ENCODE measurements at places on chromosomes 7 and 10.

DNA sequence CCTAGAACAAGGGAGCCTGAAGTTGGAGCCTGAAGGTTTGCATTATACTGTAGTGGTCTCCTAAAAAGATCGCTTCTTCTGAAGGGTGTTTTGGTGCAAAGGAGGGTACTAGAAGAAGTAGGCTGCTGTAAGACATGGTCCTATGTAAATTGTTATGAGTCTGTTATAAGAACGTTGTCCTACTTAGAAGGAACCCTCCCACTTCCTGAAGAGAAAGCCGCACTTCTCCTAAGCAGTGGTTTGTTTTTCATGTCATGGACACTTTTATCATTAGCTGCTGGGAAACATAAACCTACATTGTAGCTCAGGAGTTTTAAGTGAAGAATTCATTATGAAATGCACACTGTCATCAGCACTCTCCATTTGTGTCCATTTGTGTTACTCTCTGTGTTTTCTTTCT, 129.1 kb upstream of the ITGB1 start:
- no peak for DNase-seq

GRCh38 chr10:34298346-34298818, 516.7 kb downstream of the PARD3 start:
- no peak for DNase-seq

- DNase-seq: no peak
These were observed 534.1 kb downstream of the SDK1 start for GRCh38 chr7:3835109-3835508.

DNA sequence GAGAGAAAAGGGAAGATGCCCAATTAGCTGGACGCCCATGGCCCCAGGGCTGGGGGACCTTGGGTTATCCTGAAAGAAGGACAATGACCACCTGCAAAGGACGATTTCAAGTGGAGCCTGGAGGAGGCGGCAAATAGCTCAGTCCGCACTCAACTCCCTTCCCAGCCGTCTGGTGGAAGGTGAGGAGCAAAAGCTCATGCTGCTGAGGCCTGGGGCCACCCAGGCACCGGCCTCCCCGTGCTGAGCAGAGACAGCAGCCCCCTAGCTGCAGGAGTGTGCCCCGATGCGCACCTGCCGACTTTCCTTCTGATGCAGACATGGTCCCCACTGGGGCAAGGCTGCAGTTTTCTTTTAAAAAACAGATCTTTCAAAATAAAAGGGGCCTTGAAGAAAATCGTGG, 7.9 kb downstream of the FAM20C start:
- DNase-seq: no peak

GRCh38 chr7:157044147-157044687, 33.8 kb upstream of the MNX1 start:
- DNase-seq: no peak

DNA sequence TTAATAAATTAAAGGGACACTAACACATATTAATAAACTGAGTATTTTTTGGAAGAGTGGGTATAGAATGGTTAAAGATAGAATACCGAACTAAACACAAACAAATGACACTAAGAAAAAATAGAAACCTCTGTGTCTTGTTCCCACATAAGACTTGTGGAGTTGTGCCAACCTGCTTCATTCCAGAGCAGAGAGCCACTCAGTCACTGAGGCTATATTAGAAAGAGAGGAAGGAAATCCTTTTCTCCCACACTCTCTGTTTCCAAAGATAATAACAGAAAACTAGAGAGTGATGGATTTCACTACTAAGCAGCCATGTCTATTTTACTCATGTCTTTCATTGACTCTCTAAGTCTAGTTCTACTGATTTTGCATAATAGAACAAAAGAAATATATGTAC, 26.0 kb downstream of the CTNNA3 start:
- DNase-seq: no peak

GRCh38 chr10:35442592-35442991, 106.3 kb downstream of the CCNY start:
- DNase-seq: no peak

DNA sequence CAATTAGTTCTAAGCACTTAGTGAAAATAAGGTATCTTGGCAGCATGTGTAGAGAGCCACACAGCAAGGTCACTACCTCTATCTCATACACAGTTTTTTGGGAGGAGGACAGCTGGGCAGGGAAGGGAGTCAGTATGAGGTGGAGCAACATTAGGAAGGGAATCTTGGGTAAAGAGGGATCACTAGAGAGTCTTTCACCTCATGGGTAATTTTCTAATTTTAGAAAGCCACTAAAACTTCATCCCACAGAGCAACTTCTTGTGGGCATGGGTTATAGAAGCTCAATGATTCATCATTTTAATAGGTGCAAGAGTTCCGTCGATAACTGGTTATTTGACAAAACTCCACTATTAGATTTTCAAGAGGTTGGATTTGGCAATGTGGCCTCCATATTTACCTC, 2.5 kb downstream of the NRAP start:
- DNase-seq: no peak

DNA sequence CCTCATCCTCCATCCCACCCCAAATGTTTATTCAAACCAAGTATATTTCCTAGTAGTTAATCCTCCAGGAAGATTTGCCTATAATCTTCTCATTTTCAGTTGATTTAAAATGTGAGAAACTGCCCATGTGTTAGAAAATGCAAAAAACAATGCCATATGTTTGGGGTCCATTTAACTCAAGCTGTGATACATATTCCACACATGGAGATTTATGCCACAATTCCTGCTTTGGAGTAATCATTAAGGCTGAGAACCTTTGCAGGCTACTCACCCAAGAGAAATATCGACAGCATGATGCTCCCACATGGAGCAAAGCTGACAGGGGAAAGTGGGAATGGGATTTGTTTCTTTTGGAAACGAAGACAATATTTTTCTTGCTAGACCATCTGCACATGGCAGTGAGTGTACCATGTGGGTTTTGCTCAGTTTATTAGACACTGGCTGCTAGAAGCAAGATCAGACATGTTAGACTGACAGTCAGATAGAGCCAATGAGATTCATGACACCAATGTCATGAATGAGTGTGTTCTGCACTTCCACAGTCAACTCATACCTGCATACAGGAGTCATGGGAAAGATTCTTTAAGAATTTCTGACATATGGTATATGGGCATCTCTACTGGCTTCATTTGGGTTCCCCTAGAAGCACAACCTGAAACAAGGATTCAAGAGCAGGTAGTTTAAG, 3.4 kb upstream of the GRM8 start:
- DNase-seq: no peak

GRCh38 chr7:16801111-16801542, 3.7 kb downstream of the AGR2 start:
- peak; percentile 31 for DNase-seq

DNA sequence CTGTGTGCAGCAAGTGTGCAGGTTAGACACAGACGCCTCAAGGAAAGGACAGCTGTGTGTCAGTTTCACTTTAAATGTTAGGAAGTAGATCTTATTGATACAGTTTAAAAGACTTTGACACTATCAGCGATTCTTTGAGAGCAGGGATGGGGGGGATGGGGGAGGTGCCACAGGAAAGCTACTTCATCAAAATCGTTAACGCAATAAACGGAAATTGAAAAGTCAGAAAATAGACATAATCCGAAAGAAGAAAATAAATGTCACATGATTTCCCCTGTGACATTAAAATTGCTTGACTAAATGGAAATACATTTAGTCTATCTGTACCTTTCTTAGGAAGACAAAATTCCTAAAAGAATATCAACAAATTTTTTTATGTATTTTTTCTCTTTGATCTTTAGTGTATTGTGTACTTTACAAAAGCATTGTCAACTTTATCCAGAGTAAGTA, 476 bp upstream of the ZNF33B start:
- DNase-seq: no peak

- no peak for DNase-seq
These were observed 42.8 kb upstream of the DNAAF5 start for GRCh38 chr7:683526-684205.

GRCh38 chr7:30764030-30764975, 6.9 kb upstream of the MINDY4 start:
- no peak for DNase-seq

DNA sequence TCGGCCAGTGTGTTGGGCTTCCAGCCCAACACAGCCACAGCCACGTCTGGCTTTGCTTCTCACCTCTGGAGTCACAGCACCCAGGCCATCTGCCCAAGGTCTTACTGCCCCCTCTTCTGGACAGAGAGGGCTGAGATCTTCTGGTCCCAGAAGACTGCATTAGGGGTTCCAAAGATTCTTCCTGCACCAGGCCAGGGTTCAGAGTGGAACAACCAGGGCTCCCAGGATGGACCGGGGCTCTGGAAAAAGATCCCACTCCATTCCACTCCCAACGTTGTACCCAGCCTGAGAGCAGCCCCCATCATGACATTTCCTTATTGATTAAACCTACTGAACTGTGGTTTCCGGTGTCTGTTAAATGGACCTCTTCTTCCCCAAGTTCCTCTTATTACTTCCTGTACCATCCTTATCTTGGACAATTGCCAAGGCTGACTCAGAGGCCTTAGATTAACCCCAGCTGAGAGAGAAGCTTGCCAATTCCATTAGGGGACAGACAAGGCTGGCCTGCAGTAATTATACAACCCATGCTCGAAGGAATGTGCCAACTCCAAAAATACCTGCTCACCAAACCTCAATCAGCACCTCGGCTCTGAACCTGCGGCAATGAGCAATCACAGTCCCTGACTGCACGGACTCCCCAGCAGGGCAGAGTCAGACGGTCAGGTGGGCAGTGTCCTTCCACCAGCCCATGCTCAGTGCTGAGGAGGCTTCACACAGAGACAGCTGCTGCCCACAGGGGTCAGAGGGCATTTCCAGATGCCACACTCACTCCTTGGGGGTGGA, 47.9 kb upstream of the NPFFR1 start:
- DNase-seq: peak; percentile 51

DNA sequence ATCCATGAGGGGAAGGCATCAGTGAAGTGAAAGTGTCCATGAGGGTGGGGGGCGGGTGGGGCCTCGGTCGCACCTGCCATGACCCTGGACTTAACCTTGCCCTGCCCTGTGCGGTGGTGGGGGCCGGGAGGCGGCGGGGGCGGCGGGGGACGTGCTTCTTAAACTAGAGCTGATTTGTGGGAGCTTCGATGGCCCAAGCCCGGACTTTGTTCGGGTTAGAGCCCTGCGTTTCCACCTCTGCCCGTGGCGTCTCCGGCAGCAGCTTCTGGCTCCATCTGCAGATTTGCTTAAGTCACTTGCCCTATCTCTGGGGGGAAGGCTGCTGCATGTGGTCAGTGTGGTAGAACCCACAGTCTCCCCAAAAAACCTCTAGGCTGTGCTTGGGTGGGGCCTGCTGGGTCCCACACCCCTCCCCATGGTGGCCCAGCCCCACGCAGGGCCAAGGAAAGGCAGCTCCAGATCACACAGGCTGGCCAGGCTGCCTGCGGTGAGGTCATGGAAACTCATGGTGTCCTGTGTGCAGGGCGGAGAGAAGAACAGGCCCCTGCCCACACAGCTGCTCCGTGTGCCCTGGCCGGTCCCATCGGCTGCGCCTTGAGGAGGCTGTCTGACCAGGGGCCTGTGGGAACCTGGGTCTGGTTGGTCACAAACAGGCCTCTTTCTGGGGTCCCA, 93.2 kb downstream of the INPP5A start:
- DNase-seq: no peak

- DNase-seq: no peak
These were observed 271.8 kb upstream of the NRG3 start for GRCh38 chr10:81603106-81603620.

DNA sequence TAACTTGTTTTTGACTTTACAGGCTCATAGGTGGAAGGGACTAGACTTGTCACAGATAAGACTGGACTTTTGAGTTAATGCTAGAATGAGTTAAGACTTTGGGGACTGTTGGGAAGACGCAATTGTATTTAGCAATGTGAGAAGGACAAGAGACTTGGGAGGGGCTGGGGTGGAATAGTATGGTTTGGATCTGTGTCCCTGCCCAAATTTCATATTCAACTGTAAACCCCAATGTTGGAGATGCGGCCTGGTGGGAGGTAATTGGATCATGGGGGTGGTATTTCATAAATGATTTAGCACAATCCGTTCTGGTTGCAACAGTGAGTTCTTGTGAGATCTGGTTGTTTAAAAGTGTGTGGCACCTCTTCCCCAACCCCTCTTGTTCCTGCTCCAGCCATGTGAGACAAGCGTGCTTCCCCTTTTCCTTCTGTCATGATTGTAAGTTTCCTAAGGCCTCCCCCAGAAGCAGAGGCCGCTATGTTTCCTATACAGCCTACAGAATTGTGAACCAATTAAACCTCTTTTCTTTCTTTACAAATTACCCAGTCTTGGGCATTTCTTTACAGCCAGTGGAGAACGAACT, 22.6 kb downstream of the RNF216 start:
- no peak for DNase-seq

DNA sequence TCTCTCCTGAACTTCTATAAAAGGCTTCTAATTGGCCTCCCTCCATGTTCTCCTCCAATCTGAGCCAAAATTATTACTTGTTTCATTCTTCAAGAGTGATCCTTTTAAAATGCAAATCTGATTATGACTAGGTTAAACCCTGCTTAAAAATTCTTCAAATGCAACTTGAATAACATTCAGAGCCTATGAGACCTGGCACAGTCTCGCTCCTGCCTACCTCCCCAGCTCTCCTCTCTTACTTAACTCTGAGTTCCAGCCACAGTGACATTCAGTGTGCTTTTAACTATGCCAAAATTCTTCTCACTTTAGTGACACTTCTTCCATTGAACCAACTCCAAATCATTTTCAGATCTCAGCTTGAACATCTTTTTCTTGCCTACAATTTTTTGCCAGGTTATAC, 68.8 kb downstream of the TMEM168 start:
- DNase-seq: no peak
